ENCODE measurements at places on chromosomes 7 and 10. TPM values are rescaled to one million over a fixed set of nuclear protein-coding genes. Genes with fewer than 3 reads are reported as not detected.

PRSS37 gene
- not detected for polyA plus RNA-seq

DNA sequence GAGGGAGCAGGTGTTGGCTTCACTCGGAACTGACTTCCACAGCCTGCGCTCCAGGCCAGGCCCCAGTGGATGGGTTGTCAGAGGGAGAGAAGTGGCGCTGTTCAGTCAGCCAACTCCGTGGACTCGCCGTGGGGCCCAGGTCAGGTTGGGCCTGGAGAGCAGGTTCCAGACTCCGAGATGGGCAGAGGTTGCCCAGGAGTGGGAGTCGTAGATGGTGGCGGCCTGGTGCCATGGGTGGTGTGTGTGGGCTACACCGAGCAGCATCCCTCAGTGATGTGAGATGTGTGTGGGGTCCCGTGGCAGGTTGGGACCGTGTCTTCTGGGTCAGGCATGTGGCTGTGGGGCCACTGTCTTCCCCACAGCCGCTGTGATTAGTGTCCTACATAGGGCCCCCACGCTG, 10.4 kb downstream of the ZNF316 start:
- DNase-seq = no peak
- H3K4me1 ChIP-seq = no peaks in the 10 kb centered on the region
- no peaks in the 10 kb centered on the region for H3K27me3 ChIP-seq
- H3K36me3 ChIP-seq = peaks cover 1% of the 10 kb centered on the region
- no peak overlapping the region for H3K27ac ChIP-seq

- H3K4me1 ChIP-seq = no peaks in the 10 kb centered on the region
- no peak overlapping the region for H3K4me3 ChIP-seq
- no peak overlapping the region for H3K27ac ChIP-seq
- no peaks in the 10 kb centered on the region for H3K36me3 ChIP-seq
- DNase-seq = no peak
Observed at GRCh38 chr7:127150543-127150942, 102.2 kb downstream of the GRM8 start.

- DNase-seq = no peak
- H3K27me3 ChIP-seq = no peaks in the 10 kb centered on the region
- H3K27ac ChIP-seq = no peak overlapping the region
- no peaks in the 10 kb centered on the region for H3K4me1 ChIP-seq
Observed at GRCh38 chr10:69726850-69727249, 74.9 kb upstream of the COL13A1 start.

GRCh38 chr10:131112691-131113090, 198.8 kb downstream of the TCERG1L start:
- H3K36me3 ChIP-seq = no peaks in the 10 kb centered on the region
- H3K4me3 ChIP-seq = no peak overlapping the region
- no peaks in the 10 kb centered on the region for H3K27me3 ChIP-seq

DNA sequence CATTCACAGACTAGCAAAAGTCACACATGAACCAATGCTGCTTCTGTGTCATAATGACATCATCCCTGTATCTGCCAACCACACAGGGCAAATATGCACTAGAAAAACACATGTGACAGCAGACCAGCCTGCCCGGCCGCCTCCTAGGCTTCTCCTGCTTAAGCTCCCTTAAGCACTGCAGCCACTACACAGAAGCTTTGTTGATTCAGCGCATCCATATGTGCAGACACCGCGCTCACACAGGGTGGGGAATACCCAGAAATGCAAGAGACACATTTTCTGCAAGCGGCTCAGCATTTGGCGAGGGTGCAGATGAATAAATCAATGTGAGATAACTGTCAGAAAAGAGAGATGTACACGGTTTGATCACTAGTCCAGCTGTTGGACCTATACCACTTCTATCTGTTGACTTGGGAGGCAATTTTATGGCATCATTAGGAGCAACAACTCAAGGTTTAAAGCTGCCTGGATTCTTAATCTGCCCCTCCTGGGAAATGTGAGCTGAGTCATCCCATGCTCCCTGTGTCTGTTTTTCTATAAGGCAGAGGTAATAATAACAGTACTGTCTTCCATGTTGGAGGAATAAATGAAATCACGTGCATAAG, 33.4 kb downstream of the CPXM2 start:
- no peaks in the 10 kb centered on the region for H3K27me3 ChIP-seq
- DNase-seq = no peak
- no peaks in the 10 kb centered on the region for H3K36me3 ChIP-seq
- no peaks in the 10 kb centered on the region for H3K4me1 ChIP-seq
- no peak overlapping the region for H3K27ac ChIP-seq
- H3K4me3 ChIP-seq = no peak overlapping the region

PNLIP gene
- polyA plus RNA-seq = not detected

IQUB gene
- polyA plus RNA-seq = 0.07 TPM

- H3K4me3 ChIP-seq = no peak overlapping the region
- peaks cover 23% of the 10 kb centered on the region for H3K4me1 ChIP-seq
- no peak overlapping the region for H3K27ac ChIP-seq
- H3K36me3 ChIP-seq = no peaks in the 10 kb centered on the region
- H3K27me3 ChIP-seq = peaks cover 27% of the 10 kb centered on the region
Observed at GRCh38 chr7:116692401-116693308, 20.7 kb downstream of the MET start.

EIF5AL1 gene
- polyA plus RNA-seq = 1.7 TPM

ZNF248 gene
- 9.7 TPM for polyA plus RNA-seq

DNA sequence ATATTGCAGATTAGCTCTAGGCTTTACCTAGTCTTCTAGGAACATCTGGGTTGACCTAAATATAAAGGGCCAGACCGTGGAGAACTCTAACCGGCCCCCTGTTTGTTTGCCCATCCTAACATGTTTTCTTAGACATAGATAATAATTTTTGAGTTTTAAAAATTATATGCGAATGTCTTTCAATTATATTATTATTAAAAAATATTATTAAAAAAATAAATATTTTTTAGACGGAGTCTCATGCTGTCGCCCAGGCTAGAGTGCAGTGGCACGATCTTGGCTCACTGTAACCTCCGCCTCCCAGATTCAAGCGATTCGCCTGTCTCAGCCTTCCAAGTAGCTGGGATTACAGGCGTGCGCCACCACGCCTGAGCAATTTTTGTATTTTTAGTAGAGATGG, 318.5 kb downstream of the INHBA start:
- no peaks in the 10 kb centered on the region for H3K4me1 ChIP-seq
- H3K27me3 ChIP-seq = no peaks in the 10 kb centered on the region
- H3K36me3 ChIP-seq = no peaks in the 10 kb centered on the region
- H3K4me3 ChIP-seq = no peak overlapping the region

- H3K4me3 ChIP-seq = no peak overlapping the region
- H3K27ac ChIP-seq = no peak overlapping the region
- H3K36me3 ChIP-seq = no peaks in the 10 kb centered on the region
- H3K27me3 ChIP-seq = no peaks in the 10 kb centered on the region
- H3K4me1 ChIP-seq = no peaks in the 10 kb centered on the region
- DNase-seq = no peak
Observed at GRCh38 chr10:77955136-77955535, 28.6 kb upstream of the DLG5 start.

ATG9B gene
- 10.2 TPM for polyA plus RNA-seq

DNA sequence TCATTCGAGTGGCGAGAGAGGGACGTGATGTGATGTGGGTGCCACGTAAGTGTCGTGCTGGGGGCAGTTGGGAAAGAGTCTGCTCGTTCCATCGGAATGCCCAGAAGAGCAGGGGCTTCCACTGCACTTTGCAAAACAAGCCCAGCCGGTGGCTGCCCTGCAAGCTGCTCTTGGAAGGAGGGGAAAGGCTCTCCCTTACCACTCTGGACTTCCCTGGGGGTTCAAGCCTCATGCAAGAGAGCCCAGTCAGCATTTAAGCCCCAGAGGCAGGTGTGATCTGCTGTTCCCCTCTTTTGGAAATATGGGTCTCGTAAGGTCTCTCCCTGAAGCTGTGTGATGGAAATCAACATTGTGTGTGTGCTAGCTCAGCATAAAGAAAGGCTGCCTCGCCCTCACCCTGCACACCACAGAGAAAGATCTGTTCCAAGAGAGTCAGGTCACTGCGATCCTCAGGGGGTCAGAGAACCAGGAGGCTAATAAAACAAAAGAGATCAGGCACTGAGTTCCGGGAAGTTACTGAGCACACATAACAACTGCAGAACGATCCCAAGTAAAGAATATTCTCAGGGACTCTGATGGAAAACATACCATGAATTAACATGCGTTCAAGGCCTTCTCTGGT, 212.5 kb downstream of the ADAM12 start:
- H3K4me3 ChIP-seq = no peak overlapping the region
- no peak for DNase-seq
- no peaks in the 10 kb centered on the region for H3K27me3 ChIP-seq
- peaks cover 18% of the 10 kb centered on the region for H3K4me1 ChIP-seq
- H3K27ac ChIP-seq = no peak overlapping the region
- no peaks in the 10 kb centered on the region for H3K36me3 ChIP-seq

DNA sequence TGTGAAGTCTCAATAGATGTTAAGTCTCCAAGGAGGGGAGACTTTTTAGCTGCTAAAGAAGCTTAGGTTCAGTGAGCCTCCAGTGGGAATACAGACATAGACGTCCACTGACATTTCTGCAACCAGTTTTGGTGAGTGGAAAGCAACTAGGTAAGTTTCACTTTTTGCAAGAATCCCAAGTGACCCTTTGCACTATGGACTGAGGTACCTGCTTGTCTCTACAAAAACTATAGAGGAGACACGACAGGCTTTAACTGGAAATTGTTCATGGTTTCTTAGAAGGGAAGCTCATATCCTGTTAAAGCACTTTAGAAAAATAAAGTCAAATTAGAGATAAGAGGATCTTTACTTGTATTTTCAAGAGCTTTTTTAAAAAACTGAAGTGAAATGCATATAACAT, 38.6 kb downstream of the GBF1 start:
- no peak overlapping the region for H3K4me3 ChIP-seq
- H3K4me1 ChIP-seq = peaks cover 18% of the 10 kb centered on the region
- no peaks in the 10 kb centered on the region for H3K27me3 ChIP-seq
- no peaks in the 10 kb centered on the region for H3K36me3 ChIP-seq

SORBS1 gene
- 0.21 TPM for polyA plus RNA-seq

UPK3BL1 gene
- 189 TPM for polyA plus RNA-seq

DNA sequence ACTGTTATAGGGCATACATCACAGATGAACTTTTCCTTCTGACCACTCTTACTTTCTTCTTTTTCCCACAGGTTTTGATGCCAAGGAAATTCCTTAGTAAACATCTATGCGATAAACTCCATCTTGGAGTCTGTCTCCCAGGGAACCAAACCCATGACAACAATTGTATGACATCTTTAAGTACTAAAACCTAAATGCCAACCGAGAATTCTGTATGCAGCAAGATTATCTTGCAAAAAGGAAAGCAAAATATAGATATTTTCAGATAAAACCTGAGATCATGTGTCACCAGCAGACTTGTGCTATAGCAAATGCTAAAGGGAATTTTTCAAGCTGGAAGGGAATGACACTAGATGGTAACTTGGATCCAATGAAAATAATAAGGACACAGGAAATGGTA, 22.0 kb upstream of the BEND7 start:
- no peaks in the 10 kb centered on the region for H3K36me3 ChIP-seq
- H3K4me3 ChIP-seq = no peak overlapping the region
- H3K27ac ChIP-seq = no peak overlapping the region

DNA sequence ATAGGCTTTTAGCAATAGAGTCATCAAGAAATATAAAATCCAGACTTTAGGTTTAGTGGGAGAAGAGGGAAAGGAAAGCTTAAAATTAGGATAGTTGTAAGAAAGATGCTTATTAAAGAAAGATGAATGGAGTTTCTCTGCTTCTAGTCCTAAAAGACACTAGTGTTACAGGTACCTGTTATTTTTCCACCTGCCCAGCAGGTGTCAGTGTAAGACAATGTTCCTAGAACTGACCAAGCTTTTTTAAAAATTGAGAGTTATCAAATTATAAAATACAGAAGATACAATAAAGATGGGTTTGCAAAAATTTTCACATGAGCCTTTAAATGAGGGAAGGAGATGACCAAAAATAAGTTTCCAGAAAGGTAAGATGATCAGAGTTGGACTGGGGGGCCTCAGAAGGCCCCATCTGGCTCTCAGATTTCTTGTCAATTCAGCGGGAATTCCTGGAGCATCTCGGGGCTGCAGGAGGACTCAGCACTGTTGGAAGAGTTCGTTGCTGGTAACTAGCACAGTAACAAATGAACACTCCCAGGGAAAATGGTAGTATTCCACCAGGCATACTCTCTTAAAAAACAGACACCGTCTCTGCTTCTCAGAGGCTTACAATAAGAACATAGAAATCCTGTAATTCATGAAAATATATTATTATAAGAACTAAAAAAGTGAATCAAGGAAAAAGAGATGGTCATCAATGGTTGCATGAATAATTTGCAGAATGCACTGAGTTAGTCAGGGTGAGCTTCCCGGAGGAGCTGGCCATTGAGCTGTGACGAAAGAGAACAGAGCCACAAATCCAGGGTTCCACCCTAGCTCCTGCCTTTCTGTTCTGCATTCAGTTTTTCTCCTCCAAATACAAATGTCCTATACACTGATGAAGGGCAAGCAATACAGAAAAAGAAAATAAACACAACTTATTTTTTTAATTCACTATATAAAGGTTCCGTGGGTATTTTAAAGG, 71.8 kb upstream of the PIK3CG start:
- DNase-seq = peak; percentile 72
- H3K27ac ChIP-seq = no peak overlapping the region
- no peaks in the 10 kb centered on the region for H3K27me3 ChIP-seq

DNA sequence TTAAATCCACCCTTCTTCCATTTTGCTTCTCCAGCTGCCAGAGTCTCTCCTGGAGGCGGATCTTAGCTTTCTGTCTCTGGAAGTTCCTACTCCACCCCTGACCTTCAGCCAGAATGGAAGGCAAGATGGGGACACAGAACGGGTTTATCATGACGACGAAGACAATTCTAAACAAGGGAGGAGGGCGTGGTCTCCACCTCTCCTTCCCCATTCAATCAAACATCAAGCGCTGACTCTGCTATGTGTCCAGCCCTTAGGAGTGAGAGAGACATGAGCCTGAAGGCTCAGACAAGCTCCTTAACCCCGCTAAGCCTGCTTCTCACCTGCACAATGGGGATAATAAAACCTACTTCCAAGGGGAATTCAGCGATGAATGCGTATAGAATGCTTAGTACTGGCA, 3.1 kb downstream of the CYP17A1 start:
- no peak for DNase-seq
- no peak overlapping the region for H3K4me3 ChIP-seq
- no peaks in the 10 kb centered on the region for H3K27me3 ChIP-seq
- H3K27ac ChIP-seq = no peak overlapping the region

GRCh38 chr10:71611131-71611530, 108.4 kb downstream of the C10orf105 start:
- no peaks in the 10 kb centered on the region for H3K27me3 ChIP-seq
- H3K4me1 ChIP-seq = no peaks in the 10 kb centered on the region

- H3K27ac ChIP-seq = no peak overlapping the region
- no peak overlapping the region for H3K4me3 ChIP-seq
- DNase-seq = no peak
- H3K27me3 ChIP-seq = no peaks in the 10 kb centered on the region
- H3K4me1 ChIP-seq = no peaks in the 10 kb centered on the region
Observed at GRCh38 chr10:103874730-103875129, 19.4 kb upstream of the SH3PXD2A start.

HTR5A gene
- not detected for polyA plus RNA-seq

DNA sequence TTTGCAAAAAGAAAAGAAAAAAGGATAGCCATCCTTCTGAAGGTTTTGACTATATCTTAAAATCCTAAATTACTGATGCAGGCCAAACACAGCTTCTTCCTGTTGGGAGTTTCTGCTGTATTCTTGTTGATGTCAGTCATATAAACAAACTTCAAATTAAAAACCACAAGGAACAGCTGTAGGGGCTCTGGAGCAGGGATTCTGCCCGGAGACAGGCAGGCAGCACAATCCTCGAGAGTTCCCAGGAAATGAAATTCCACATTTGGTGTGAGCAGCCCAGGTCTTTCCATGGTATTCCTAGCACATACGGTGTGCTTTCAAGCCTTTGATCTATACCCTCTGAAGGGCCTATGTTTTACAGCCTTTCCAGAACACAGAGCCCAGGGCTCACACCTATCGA, 43.2 kb downstream of the INSYN2A start:
- DNase-seq = no peak
- H3K27ac ChIP-seq = no peak overlapping the region
- no peaks in the 10 kb centered on the region for H3K4me1 ChIP-seq
- no peaks in the 10 kb centered on the region for H3K27me3 ChIP-seq
- H3K4me3 ChIP-seq = no peak overlapping the region

Data from B cell (primary cell).